ENCODE measurements at places on chromosomes 7 and 10.

DNA sequence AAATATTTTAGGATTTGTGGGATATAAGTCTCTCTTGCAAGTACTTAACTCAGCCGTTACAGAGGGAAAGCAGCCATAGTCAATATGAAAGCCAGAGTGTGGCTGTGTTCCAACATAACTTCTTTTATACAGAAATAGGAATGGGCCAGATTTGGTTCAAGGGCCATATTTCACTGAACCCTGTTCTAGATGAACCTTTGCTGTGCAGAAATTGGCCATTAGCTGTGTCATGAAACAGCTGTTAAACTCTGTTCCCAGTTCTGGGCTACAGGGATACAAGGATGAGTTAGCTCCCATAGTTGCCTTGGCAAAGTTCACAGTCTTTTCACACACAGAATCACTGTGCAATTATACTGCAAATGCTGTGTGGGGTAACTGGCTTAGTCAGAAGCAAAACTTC lies 213.9 kb upstream of the LRRN3 start:
- no peak for DNase-seq

DNA sequence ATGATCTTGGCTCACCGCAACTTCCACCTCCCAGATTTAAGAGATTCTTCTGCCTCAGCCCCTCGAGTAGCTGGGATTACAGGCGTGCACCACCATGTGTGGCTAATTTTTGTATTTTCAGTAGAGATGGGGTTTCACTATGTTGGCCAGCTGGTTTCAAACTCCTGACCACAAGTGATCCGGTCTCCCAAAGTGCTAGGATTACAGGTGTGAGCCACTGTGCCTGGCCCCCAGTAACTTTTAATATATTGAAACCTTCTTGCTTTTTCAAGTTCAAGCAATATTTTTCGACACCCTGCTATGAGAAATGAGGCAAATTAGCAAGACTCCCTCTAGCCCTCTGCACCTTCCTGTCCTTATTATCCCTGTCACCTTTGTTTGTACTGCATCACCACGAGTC lies 144.0 kb downstream of the EVX1 start:
- DNase-seq = no peak

- DNase-seq = no peak
These were observed 305.7 kb downstream of the BMPER start for GRCh38 chr7:34211018-34211417.

GRCh38 chr7:40371806-40372440 lies 237.1 kb downstream of the SUGCT start:
- no peak for DNase-seq

DNA sequence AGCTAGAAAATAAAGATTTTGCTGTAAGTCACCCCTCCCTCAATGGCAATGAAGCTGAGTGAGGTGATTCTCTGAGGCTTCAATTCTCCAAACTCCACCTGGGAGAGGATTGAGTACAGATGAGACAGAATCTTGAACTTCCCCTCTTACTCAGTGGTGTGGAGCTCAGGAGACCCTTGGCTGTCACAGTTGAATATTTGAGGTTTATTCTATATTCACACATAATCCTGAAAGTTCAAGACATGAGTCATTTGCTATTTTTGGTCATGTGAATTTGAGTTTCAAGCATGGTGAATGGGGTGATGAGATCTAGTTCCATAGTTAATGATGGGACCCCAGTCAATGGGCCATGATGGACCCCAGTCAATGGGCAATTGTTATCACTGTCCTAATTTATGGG lies 13.9 kb upstream of the TECTB start:
- DNase-seq = no peak

GRCh38 chr7:117875566-117875965 lies 2.3 kb upstream of the CTTNBP2 start:
- DNase-seq = no peak

- no peak for DNase-seq
These were observed 35.4 kb upstream of the TAX1BP1 start for GRCh38 chr7:27704422-27705199.

DNA sequence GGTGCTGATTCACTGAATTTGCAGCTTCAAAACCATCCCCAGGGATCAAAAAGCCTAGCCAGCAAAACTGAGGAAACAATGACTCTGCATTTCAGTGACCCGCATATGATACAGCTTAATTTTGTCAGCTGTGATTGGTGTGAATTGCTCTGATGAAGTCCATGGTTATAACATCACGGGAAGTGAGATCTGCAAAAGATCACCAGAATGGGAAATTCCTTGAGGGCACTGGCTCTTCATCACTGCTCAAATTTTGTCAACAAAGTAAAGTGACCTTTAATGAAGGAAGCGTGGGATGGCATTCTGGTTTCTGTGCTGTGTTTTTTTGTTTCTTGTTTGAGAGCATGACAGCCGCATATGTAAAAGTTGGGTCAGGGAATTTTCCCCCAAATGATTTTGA lies 745.9 kb downstream of the GATA3 start:
- DNase-seq = no peak

GRCh38 chr7:52355053-52355452 lies 680.4 kb upstream of the POM121L12 start:
- no peak for DNase-seq

DNA sequence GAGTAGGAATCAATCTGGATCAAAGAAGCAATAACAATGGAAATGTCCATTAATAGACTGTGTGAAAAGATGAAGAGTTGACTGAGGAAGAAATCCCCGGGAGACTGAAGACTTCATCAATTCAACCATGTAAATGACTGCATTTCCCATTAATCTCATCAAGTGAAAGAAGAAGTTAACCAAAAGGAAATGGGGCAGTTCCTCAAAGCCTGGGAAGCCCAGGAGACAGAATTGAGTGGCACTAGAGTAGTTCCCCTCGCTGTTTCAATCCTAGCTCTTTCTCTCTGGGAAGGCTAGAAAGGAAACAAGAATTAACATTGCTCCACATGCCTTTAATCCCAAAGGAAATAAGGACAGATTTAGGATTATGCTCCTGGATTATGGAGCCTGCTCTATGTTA lies 4.8 kb upstream of the OR6V1 start:
- DNase-seq = no peak

Data from right forelimb (tissue), 1 donor.